ENCODE measurements at places on chromosomes 6 and 20.

GRCh38 chr6:83917001-83917400, 57.5 kb downstream of the CYB5R4 start:
- no peak for DNase-seq

DNA sequence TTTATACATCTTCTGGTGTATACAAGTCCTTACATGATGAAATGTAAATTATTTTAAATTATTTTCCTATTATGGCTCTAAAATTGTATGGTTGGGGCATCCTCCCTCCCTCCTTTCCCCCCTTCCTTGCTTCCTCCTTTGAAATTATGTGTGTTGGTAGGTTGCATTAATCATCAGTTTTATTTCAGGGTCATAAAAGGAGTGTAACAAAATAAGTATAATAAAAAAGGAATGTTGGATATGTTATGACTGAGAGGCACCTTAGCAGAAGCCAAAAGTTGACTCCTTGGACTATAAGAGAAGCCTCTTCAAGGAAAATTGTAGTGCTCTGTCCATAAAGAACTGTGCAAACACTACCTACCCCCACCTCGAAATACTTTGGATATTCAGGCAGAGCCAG, 46.6 kb upstream of the PTPRK start:
- DNase-seq, result no peak

- DNase-seq, result no peak
These were observed 317.3 kb downstream of the TAF4 start for GRCh38 chr20:61748376-61748775.

GRCh38 chr6:1182722-1183521, 129.0 kb upstream of the FOXQ1 start:
- no peak for DNase-seq

- DNase-seq, result no peak
These were observed 102.2 kb downstream of the NCR2 start for GRCh38 chr6:41437604-41438003.

All from HL-60 (cell line).